Effector CD4-positive, alpha-beta T cell (primary cell): ENCODE measurements at places on chromosomes 5 and 9.
A peak's percentile ranks its signal among the peaks of the same experiment; 100 is the strongest.

DNA sequence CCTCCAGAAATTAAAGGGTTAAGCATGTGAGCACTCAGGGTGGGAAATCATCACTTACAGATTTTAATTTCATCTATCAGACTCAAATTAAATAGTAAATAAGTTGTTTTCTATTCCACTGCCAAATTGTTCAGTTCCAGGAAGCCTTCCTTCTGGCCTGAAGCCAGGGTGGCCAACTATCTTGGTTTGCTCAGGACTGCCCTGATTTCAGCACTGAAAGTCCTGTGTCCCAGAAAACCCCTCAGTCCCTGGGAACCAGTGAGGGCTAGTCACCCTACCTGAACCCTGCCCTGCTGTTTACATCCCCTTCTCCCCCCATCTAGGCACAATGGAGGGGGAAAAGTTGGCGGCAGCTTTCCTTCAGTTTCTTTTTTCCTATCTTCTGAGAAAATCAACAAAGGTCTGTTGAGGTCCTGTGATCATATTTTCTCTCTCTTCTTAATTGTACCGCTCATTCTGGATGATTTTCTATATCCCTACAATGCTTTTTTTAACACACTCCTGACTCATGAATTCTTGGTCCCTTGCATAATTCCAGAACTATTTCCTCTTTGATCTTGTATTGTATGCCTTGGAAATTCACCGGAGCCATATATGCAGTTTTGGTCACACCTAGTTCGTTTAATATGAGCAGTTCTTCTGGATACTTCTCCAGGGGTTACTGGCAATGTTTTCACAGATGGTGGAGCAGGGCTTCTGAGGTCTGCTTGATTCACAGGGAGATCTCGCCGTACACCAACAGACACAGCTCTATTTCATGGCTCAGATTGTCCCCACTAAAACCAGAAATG is 103.8 kb downstream of the MAP1B start:
- DNase-seq: no peak

DNA sequence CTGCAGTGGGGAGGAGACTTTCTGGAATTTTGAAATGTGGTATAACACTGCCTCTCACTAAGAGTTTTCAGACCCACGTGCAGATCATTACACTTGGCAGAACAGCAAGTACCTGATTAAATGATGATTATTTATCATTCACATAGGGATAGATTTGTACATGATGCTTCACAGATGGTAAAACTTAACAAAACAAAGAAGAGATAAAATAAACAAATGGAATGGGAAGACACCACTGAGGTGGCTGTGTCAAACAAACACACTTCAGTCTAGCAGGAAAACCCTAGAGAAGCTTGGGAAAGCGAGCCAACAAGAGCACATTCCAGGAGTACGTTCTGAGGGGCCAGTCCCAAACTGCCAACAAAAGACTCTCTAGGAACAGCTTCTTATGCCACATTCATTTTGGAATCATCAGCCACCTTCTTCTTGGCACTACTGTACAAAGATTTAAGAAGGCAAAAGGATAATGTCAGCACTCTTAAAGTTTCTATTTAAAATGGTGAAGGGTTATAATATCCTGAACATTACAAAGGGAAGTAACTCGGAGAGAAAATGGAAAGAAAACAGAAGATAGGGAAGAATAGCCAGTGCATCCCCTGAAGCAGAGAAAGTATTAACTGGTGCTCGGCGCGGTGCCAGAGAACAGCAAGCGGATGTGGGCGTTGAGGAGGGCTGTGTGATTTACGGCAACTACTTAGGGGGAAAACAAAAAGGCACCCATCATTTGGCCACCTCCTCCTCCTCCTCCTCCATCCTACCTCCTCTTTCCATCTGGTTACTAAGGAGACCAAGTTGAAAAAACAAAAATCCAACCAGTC is 1.6 kb downstream of the MED27 start:
- DNase-seq: no peak

DNA sequence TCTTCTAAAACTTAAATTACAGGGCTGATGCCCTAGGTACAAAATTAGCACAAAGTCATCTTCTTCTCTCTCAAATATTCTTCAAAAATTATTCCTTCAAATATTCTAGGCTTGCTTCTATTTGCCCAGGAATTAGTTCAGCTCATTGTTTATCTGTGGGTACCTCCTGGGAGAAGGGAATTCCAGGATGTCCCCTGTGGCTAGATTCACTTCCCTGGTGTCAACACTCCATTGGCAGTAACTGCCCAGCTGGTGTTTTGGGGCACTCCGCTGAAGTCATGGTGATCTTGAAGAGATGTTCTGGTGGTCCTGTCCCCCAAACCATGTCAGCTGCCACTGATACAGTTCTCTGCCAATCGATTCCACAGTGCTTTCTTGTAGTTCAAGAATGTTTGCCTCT is 26.2 kb upstream of the TGFBR1 start:
- DNase-seq: no peak

GRCh38 chr5:124194282-124194681 is 552.2 kb downstream of the ZNF608 start:
- DNase-seq: no peak

DNA sequence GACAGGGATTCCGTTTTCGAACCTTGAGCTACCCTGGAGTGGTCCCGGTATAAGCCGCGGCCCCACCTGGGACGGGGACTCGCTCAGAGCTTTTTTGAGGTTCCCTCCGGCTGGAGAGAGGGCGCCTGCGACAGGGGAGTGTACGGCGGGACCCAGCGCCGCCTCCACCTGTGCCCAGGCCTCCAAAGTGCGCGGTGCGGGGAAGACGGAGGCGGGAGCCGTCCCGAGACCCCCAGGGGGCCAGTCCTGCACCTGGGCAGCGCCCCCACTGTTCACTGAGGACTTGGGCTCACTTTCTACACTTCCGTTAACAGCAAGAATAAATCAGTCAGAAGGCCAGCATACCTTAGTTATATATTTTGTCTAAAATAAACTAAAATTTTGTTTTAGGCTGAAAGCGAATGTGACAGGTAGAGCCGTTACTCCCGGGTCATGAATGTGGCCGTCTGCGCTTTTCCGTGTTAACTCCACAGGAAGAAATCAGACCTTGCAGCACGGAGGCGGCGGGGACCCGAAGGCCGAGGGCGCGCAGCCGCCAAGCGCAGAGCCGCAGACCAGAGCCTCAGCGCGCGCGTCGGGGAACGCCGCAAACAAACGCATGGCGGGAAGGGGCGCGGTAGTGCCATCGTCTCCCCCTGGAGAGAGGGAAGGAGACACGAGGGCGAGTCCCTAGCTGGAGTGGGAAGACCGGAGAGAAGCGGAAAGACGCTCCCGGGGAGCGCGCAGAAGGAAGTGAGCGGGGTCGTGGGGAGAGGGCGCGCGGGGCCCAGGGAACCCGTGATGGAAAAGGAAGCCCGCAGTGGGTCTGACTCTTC is 14.1 kb downstream of the TRIM7 start:
- DNase-seq: peak; percentile 36

GRCh38 chr5:78903353-78903752 is 81.8 kb downstream of the ARSB start:
- no peak for DNase-seq

GRCh38 chr5:2138896-2139295 is 256.2 kb upstream of the IRX4 start:
- DNase-seq: no peak

- no peak for DNase-seq
Observed at GRCh38 chr5:518721-519120, 5.5 kb downstream of the SLC9A3 start.

GRCh38 chr5:151739395-151739794 is 19.0 kb downstream of the ATOX1 start:
- no peak for DNase-seq

DNA sequence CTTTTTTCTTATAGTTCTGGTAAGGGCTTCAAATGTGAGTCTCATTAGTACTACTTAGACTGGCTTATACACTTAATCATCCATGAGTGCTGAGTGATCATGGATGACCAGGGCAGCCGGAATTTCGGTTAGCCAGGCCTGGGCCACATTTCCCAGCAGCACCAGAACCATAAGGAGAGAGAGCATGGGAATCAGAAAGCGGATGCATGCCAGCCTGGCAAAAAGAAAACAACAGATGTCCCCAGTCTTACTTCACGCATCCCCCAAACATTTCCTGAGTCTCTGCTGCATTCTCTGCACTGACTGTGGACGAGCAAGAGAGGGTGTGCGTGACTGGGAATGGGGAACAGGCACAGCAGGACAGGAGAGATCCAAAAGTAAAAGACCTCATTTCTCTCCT is 371.1 kb upstream of the ZNF608 start:
- no peak for DNase-seq

GRCh38 chr5:67528953-67529352 is 332.4 kb upstream of the CD180 start:
- DNase-seq: no peak

GRCh38 chr5:110361471-110361870 is 365.0 kb downstream of the TMEM232 start:
- DNase-seq: no peak

DNA sequence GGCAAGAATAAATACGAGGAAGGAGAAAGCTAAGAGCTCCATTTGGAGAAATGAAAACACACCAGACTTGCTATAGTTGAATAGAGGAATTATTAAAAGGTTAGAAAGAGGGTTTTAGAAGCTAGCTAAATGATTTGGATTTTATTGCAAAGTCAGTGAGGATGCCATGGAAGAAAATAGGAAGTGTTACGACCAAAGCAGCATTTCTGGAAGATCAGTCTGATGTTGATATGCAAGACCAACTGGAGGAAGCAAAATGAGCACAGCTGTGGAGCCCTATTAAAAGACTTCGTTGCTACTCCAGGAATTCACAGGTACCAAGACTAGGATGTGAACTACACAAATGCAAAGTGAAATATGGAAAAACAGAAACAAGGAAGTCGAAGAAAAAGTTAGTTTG is 2.1 kb downstream of the DHX29 start:
- DNase-seq: no peak

- peak; percentile 3 for DNase-seq
Observed at GRCh38 chr5:168947212-168947868, 353.6 kb downstream of the SLIT3 start.
